ENCODE measurements at places on chromosomes 4 and X.

DNA sequence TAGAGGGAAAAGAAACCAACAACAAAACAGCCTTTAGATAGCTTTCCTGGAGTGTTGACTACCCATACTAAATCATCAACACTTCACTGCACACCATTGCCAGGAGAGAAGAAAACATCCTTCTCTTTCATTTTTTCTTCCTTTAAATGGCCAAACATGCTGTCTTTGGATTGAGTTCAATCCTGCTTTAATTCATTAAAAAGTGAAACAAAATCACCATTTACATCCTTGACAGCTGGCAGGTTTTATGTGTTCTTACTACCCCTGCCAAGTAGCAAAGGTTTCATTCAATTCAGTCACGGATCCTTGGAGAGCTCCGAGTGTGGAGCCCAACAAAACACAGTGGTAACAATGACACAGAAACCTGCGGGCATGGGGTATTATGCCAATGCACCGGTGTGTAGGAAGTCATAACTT is 568.3 kb downstream of the ANKRD50 start:
- no peak for DNase-seq

GRCh38 chrX:8037593-8038348 is 110.6 kb upstream of the PNPLA4 start:
- no peak for DNase-seq

- no peak for DNase-seq
Observed at GRCh38 chrX:37993837-37994619, 12.3 kb upstream of the SYTL5 start.

DNA sequence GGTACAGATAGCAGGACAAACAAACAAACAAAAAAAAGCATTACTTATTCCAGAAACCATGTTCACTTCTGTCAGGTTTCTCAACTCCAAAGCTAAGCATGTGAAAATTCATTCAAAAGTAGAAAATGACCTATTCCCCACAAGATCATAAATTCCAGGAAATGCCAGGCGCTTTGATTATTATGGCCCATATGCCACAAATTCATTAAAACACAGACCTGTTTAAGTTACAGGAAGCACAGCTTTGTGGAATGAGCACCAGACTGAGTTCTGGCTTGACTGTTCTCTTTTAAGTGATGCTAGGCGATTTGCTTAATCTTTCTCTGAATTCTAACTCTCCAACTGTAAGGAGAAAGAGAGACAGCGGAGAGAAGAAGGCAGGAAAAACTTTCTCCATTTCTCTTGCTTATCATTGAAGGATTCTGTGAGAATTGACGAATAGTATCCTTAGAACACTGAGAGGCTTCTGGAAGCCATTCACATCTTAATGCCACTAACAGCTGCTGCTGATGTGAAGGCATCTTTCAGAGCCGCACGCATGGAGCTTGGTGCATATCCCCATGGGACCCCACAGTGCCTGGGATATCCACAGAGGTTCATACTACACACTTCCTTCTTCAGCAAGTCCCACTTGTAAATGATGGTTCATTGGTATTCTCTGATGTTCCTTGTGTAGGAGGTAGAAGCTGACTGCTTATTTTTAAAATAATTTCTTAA is 138.0 kb downstream of the ZNF674 start:
- no peak for DNase-seq

DNA sequence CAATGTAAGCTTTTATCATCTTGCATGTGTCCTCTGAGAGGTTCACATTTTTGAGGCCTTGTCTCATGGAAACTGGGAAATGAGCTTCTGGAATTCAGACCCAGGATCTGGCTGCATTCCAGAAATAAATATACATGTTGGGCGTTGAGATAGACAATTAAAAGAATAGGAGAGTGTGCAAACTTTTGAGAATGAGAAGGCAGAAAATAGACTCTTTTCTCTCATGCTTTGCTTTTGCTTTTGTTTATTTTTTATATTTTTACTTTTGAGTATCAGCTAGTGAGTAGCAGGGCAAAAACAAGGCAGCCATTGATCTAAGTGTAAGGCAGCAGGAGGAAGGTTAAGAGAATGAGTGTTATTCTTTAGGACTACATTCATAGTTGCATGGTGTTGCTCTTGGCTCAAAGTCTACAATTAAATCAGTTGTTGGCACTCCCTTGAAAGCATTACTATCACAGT is 12.4 kb downstream of the SHROOM3 start:
- no peak for DNase-seq

GRCh38 chr4:150033901-150034300 is 44.3 kb upstream of the DCLK2 start:
- DNase-seq = no peak

DNA sequence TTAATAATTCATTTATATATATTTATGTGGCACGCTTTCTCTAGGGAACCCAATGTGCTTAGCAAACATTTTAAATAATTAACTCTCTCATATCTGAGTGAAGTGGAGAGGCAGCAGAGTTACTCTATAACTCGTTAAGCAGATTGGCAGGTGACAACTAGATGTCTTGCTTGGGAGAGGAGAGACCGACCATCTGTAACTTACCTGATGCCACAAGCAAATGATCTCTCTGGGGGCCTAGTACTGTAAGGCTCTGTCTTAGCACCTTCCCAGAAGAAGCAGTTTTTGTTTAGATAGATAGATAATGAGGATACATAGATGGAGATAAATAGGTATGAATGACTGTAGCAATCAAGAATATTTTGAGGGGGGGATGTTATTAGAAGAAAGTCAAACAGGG is 11.9 kb upstream of the SEL1L3 start:
- DNase-seq = no peak

- DNase-seq = no peak
Observed at GRCh38 chrX:28595346-28595745, 8.1 kb downstream of the IL1RAPL1 start.

- no peak for DNase-seq
Observed at GRCh38 chr4:30002341-30002740, 717.8 kb upstream of the PCDH7 start.

DNA sequence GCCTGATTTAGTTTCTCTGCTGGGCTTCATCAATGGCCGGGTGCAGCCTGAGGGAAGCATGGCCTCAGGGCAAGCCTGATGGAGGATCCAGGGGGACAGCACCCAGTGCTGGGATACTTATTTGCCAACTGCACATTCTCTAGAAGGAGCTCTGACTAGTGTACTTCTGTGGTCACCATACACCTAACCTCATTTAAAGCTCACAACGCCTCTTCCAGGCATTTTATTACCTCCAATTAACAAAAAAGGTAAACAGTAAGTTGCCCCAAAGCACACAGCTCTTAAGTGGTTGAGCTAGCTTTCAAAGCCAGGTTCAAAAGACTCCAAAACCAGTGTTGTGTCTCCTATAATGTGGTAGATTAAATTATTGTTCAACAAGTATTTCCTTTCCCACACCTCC is 26.8 kb upstream of the ATXN3L start:
- no peak for DNase-seq

GRCh38 chr4:115548123-115548522 is 434.7 kb upstream of the NDST4 start:
- DNase-seq = no peak

GRCh38 chr4:60422439-60422838 is 777.7 kb upstream of the ADGRL3 start:
- DNase-seq = no peak

DNA sequence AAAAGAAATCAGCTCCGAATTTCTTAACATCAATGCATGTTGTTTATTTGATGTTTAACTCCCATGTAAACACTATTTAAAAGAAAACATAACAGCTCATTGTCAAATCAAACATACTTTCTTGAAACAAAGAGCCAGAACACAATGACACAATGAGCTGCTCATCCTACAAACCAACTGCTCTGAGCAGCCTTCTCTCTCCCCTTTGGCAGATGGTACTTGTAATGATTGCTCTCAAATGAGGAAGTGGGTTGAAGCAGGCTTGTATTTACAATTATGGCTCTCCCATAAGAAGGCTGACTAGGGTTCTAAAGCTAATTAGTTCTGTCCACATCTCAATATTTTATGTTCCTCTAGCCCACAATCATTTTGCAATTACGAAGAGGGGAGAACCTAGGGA is 637.8 kb upstream of the ADGRL3 start:
- no peak for DNase-seq

DNA sequence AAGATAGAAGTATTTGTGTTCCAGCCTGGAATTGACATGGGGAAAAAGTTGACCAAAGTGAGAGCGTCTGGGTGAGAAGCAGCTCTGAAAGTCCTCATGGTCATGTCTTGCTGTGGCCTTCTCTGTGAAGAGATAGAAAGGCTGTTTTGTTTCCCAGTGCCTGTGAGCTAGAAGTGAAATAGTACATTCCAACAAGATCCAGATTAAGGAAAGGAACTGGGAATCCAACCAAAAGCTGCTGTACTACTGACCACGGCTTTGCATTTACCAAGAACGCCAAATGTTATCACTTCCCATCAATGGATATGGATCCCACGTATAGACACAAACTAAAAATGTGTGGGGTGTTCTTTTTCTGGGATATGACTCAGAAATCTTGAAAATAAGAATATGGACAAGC is 51.2 kb downstream of the TENM3 start:
- DNase-seq = no peak

DNA sequence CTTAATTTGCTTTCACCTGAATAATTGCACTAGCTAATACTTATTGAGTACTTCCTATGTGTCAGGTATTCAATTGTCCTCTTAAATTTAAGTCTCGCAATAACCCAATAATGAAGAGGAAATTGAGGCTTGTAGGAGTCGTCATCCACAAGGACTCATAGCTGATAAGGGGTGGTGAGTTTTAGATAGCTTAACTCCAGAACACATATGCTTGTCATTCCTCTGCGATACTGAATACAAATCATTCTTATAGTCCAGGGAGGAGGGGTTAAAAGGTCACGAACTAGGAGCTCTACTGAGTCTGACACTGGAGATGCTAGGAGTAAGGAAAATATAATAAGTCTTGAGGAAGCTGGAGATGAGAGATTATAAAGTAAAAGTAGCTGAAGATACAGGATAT is 1.4 kb upstream of the PACRGL start:
- no peak for DNase-seq

- no peak for DNase-seq
Observed at GRCh38 chr4:67714248-67714583, 13.3 kb upstream of the UBA6 start.

DNA sequence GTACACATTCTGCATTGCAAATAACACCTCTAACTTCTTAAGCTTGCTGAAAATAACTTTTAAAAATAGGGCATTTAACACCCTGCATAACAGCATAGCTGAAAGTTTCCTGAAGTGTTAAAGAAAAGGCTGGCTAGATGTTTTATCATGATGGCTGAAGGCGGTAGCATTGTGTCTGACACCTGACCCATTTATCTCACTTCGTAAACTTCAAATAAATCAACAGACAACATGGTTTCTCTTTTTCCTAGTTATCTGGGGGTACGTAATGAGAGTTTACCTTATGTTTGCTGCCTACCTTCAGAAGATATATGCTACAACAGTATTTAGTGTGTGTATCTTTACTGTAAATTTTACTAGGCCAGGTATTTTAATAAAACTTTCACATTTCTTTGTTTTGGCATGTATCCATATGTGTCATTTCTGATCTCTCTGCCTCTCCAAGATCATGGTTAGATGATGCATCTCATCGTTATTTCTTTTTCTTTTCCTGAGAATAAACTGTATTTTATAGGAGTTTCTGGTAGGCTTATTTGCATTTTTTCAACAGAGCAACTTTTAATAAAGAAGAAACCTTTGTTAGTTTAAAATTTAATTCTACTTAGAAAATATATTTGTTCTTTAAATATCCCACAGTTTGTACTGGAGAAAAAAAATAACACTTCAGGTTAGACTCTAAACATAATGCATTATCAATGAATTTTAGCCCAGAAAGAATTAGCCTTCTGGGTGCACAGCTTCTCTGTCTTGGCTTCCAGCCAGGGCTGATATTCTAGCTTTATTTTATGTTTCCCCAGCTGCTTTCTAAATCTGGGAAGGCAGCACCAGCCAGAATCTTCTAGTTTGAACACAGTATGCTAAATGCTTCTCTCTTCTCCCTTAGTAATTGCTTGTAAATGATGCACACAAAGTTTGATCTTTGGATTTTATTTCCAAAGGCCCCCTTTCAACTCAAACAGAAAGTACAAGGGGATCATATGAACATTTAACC is 2.9 kb downstream of the NDST4 start:
- DNase-seq = no peak

- DNase-seq = no peak
Observed at GRCh38 chr4:71830-72229, 18.7 kb downstream of the ZNF595 start.

DNA sequence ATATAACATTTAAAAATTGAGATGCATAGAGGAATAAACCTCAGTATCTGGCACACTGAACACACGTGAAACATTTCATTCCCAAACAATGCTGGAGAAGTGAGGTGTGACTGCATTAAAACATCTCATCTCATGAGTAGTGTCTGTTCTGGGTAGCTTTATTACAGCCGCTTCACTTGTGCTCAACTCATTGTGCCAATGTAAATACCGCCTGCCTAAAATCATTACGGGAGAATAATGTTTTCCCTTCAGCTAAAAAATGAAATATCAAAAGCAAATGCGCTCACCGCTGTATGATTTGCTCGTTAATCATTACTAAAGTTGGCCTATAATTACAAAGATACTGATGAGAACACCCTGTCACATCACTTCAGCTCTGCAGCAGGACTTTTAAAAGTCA is 110.2 kb upstream of the PRPS2 start:
- no peak for DNase-seq

- DNase-seq = no peak
Observed at GRCh38 chr4:117664706-117665444, 369.4 kb upstream of the NDST3 start.

DNA sequence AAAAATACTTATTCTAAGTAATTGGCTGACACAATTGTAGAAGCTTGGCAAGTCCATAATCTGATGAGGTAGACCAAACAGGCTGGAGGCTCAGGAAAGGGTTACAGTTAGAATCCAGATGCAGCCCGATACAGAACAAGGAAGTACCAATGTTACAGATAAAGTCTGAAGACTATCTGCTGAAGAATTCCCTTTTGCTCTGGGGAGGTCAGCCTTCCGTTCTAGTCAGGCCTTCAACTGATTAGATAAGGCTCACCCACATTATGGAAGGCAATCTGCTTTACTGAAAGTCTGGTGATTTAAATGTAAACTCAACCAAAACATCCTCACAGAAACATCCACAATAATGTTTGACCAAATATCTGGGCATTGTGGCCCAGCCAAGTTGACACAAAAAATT is 7.4 kb upstream of the DYNLT3 start:
- DNase-seq = no peak

GRCh38 chr4:182823576-182823975 is 93.6 kb downstream of the DCTD start:
- DNase-seq = no peak

Data from endothelial cell (in vitro differentiated cells).